Stimulated activated CD8-positive, alpha-beta memory T cell treated with anti-CD3 and anti-CD28 coated beads, Interleukin-7, amount 100 ng/mL, for 4 hours (primary cell): ENCODE measurements at places on chromosomes 5 and 9.

DNA sequence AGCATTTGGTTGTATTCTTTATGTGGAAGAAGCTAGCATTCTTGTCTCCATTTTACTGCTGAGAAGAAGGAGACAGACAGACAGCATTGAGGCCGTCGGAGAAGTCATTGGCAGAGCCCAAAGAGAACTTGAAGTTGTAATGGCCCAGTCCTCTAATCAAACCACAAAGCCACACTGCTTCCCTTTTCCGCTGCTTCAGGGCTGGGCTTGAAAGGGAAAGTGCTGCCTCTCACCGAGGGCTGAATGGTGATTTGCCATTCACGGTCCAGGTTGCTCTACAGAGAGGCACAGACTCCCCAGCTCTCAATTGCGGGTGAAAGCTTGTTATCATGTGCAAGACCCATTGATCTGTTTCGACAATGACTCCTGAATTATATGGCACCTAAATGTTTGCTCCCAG is 25.6 kb upstream of the POU4F3 start:
- DNase-seq, result no peak

DNA sequence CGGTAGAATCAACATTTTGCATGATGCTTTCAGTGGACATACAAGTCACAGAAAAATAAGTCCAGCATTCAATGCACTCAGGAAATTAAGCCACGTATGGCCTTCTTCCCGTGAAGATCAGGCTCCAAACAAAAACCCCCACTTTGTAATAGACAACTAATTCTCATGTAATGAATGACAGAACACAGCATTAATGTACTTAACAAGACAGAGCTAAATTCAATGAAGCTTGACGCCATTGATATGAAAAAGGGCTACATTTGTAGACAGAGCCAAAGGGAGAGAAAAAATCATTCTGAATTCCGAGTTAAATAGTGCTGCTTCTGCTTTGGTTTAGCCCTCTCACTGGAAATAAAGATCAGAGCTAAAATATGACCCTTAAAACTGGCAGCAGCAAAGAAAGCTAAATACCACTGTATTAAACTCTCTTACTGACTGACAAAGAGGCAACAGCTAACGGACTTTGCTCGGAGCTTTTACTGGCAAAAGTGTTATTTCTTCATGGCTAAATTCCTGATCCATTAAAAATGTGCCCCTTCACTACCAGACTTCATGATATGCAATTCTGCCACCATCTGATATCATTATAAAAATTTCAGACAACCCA is 250.5 kb downstream of the BNC2 start:
- DNase-seq, result no peak

DNA sequence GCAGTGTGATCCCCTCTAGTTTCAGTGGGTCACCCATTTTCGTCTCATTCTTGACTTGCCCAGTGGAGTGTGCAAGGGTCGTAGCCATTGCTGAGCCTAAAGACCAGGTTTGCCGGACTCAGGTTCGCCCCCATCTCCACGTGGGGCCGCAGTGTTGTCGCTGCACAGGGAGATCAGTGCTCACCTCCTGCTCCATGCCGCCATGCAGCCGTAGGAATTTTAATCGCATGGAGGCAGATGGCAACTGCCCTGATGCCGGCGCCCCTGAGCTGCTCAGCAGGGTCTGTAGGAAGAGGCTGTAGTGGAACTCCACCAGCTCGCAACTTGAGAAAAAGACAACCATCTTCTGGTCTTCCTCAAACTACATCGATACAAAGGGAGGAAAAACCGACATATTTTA is 24.1 kb downstream of the DDX31 start:
- DNase-seq, result no peak

- no peak for DNase-seq
Observed at GRCh38 chr5:66407765-66408164, 188.4 kb upstream of the MAST4 start.

GRCh38 chr5:83313436-83313835 is 158.1 kb upstream of the VCAN start:
- no peak for DNase-seq

DNA sequence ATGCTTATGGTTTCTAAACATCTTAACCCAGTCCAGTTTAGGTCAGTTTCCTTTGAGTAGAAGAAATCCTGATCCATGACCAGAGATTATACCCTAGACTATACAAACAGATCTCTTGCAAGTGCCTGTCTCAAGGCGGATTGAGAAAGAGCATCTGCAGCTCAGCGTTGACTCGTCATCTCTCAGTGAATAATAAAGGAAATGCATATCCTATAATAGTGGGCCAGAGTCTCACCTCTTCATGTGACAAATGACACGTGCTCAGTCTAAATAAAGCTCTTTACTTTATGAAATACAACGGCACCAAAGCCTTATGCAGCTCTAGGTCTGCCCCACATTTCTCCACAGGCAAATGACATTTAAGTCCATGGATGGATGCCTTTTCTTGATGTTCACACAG is 179.4 kb upstream of the NR3C1 start:
- DNase-seq, result no peak

- DNase-seq, result peak; percentile 65
Observed at GRCh38 chr9:89408628-89409101, 89.2 kb downstream of the SEMA4D start.

DNA sequence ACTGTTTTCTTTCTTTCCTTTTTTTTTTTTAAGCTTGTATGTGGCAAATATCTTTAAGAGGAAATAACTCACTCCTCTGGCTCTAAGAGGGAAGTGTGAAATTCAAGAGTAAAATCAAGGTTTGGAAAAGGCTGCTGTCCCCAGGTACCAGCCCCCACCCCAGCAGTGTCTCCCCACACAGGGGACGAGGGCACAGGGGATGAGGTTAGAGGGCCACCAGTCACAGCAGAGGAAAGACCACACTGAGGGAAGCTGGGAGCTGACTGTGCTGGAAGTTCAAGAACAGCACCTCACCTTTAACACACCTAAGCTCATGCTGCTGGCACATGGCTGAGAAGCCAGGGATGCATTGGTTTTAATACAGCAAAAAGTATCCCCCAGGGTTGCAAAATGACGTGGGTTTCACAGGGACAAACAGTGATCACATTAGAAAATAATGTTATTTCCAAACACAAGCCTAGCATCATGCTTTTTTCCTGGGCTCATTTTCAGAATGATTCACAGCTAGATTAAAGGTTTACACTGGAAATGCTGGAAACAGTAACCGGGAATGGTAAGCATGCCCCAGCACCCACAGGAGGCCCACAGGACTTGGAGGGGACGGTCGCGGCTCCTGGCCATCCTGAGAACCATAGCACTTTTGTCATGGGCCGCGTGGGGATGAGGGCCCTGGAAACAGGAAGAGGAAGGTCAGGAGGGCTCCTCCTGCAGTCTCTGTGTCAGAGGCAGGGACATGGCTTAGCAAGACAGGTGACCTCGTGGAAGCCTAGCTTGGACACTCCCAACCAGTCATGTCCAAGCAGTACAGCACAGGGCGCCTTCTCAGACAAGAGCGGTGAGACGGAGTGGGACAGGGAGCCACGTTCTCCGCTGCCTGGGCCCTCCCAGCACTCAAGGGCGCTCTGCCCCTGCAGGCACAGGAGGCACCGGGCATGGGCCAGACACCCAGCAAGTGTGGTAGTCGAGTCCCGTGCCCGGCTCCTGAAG is 6.9 kb downstream of the LPCAT1 start:
- no peak for DNase-seq

DNA sequence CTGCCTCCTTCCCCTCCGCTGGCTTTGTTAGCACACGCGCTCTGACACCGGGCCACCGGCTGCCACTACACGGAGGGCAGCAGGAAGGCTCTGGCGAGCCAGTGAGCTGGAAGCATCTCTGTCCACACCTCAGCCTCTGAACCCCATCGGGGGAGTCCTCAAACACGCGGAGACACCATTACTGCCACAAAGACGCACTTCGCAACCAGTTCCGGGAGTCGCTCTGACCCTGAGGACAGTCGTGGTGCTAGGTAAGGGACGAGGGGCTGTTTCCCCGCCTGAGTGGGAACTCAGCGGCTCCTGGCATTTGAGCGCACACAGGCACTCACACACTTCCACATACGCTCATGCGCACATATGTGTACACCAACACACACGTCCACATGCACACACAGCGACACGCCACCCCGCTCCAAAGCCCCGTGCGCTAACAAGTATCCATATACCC is 160.0 kb downstream of the C9orf152 start:
- no peak for DNase-seq

- no peak for DNase-seq
Observed at GRCh38 chr5:67161767-67162166, 34.8 kb downstream of the CD180 start.

DNA sequence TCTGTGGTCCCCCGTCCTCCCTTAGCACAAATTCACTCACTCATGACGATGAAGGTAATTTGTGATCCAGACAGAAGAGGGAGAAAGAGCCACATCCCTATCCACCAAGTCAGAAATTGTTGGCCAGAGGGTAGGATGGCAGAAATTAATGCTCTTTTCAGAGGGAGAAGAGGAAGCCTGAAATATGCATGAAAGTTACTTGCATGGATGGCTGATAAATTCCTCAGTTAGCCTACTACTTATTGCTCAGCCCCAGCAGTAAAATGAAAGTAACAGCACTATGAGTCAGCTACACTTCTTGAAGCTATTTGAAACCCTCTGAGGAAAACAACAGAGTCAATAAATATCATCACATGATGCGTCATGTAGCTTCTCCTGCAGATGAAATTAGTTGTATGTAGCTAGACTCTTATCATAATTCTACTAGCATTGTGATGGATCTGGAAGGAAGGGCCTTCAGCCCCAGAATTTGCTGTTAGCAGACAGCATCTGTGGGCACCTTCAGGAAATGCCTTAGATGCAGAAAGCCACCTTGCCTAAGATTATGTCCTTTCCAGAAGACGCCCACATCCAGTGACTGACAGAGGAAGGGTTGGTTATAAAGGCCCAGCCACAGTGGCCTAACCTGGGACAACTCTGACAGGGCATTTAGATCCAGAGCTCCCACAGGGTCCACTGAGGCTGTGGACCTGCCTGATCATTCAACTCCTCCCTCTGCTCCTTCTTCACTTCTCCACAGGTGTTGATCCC is 81.2 kb upstream of the CCDC112 start:
- no peak for DNase-seq

- no peak for DNase-seq
Observed at GRCh38 chr5:31300501-31300900, 107.0 kb downstream of the CDH6 start.

DNA sequence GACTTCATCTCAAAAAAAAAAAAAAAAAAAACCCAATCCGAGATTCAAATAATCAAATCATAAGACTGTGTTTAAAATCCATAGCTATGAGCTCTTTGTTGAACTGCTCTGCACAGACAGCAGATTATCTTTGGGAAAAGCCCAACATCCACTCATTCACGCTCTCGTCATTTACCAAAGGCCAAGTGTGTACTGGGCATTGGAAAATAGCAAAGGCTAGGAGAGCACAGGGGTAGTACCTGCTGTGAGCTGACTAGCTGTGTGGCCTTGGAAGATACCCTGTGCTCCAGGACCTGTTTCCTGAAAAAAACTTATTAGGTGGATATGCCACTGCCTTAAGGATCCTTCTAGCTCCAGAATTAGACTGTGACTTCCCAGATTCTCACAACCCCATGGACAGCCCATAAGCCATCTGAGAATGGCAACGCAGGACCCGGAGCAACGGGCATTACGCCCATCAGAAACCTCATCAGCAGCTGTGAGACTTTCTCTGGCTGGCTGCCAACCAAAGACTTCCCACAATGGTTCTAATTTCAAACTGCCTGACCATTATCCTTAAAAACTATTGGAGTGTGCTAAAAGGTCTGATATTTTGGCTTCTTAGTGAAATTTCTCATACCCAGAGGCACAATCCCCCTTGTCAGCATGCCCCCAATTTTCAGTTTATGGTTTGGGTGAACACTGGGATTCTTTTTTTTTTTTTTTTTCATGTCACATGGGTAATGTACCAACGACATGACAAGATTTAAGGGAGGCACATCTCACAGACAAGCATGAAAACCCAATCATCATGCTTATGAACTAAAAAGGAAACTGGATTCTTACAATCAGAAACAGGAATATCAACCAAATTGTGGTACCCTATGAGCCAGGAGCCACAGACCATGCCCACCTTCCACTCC is 16.8 kb downstream of the SERINC5 start:
- DNase-seq, result no peak

DNA sequence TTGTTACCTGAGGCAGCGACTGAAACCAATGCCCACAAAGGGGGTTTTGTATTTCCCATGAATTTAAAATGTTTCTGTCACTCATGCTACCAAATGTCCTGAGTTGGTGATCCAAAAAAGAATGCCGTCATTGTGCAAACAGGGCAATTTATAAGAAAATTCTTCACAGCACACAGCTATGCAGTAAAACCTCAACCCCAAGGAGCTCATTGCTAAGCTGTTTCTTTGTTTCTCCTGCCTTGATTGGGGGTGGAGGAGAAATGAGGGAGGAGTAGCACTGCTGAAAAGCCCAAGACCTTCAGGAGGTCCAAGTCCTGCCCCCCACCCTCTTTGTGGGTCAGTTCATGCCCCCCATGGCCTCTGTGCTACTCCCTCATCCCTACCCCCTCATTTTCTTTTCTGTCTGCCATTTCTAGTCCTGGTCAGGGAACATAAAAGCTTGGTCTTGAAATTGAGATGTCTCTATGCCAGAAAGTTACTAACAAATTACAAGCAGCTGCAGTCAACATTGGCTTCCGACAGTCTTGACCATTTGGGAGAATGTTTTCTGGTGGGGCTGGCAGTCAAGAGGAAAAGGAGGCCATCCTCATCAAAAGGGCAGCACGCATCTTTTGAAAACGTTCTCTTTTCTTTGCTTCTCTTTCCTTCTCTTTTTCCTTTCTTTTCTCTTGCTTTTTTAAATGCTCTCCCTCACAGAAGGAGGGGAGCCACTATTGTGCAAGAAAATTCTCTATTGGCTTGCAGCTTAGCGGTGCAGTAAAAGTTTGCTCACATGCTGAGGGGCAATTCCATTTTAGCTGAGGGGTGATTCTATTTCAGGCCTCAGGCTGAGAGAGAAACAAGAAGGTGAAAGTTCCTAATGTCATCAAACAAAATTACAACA is 133.3 kb downstream of the GCNT1 start:
- no peak for DNase-seq

- no peak for DNase-seq
Observed at GRCh38 chr9:137182836-137183235, 5.5 kb downstream of the ANAPC2 start.

- DNase-seq, result no peak
Observed at GRCh38 chr5:61625681-61626621, 293.9 kb downstream of the ZSWIM6 start.

DNA sequence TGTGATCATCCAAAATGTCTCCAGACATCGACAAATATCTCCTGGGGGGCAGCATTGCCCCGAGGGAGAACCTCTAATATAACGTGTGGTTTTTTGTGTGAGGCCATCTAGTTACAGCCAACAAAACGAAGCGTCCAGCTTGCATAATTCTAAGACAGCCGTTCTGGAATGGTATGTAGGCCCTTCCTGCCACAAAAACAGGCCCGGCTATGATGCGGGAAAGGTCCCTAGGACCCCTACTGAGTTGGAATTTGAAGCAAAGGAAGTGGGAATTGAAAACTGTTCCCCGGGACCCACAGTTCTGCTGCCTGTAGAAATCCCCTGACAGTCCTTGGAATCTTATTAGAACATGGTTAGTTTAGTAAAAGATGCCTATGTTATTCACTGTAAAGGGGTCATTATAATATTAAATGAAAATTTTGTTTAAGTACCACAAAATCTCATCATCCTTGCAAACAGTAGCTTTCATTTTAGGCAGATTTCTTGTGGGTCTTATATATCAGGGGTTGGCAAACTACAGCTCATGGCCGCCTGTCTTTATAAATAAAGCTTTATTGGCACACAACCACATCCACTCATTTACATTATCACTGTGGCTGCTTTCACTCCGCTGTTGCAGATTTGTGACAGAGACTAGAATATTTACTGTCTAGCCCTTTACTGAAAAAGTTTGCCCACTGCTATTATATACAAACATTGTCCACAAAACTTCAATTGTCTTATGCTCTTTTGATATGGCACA is 70.7 kb downstream of the MSX2 start:
- DNase-seq, result no peak

GRCh38 chr5:32410630-32411029 is 33.9 kb downstream of the ZFR start:
- no peak for DNase-seq
